ENCODE measurements at places on chromosomes 7 and 10.

GRCh38 chr10:30509508-30509907, 75.5 kb downstream of the MAP3K8 start:
- DNase-seq: no peak

- DNase-seq: no peak
These were observed 53.6 kb downstream of the COBL start for GRCh38 chr7:51262796-51263531.

DNA sequence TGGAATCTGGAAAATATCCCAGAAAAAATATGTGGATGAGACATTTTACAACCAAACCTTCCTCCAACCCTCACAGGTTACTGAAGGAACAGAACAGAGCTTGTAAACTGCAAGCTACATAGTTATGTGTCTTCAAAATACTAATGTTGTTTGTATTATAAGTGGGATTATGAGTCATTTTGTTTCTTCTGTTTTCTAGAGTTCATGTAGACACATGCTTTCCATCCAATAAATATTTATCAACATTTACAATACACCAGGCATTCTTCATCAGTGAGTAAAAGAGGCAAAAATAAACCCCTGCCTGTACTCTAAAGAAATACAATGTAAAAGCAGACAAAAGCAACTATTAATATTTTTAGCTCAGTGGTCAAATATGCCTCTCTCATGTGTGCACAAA, 38.0 kb upstream of the TES start:
- DNase-seq: no peak

DNA sequence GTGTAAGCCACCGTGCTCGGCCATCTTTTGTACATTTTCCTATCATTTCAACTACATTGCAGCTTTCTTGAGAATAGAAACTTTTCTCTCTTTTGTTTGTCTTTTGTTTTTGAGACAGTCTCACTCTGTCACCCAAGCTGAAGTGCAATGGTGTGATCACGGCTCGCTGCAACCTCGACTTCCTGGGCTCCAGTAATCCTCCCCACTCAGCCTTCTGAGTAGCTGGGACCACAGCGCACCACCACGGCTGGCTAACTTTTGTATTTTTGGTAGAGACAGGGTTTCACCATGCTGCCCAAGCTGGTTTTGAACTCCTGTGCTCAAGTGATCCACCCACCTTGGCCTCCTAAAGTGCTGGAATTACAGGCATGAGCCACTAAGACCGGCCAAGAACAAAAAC, 31.3 kb upstream of the DAGLB start:
- DNase-seq: no peak

DNA sequence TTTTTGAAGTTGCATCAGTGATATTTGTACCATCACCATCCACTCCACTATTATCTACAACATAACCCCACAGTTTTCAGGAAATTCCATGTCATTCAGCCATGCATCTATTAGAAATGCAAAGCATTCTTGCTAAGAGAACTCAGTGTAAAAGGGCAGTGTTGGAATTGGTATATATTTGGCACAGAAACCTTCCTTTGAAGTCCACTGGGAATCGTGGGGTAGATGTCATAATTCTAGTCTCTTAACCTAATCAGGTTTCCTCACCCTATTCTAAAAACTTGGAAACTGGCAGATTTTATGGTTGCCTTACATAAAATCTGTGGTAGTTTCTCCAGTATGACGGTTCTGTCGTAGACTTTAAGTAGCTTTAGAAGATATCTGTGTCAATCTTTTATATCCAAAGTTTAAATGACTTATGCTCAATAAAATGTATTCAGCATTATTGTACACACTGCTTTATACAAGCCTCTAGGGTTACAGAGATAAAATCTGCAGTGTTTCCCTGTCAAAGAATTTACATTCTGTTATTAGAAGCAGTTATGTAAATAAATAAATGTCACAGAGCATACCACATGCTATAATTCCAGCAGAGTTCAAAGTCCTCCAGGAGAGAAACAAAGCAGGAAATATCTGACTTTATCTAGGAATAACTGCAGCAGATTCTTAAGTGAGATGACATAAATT, 704.4 kb upstream of the CELF2 start:
- no peak for DNase-seq

DNA sequence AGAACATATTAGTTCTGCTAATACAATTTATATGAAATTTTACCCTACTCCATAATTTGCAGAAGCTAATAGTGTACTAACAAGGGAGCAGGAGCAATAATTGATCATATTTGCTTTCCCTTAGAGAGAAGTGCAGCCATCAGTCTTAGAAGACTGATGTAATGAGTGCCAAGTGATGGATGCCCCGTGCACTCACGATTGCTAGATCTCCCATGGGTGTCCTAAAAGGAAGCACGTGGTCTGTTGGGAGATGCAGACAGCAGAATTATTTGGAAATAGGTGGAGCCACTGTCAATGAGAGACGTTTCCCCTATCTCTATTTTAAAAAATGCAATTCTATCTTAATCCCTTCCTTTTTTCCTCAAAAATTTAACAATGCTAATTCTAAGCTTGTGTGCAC, 772.2 kb upstream of the C7orf33 start:
- DNase-seq: no peak

Measured in stimulated activated CD4-positive, alpha-beta T cell treated with anti-CD3 and anti-CD28 coated beads, Interleukin-2, amount 100 ng/mL, for 24 hours (primary cell).